HuH-7.5 (cell line): ENCODE measurements at places on chromosomes 6 and 20.

- no peak for DNase-seq
Observed at GRCh38 chr6:169828176-169828575, 76.8 kb downstream of the ERMARD start.

DNA sequence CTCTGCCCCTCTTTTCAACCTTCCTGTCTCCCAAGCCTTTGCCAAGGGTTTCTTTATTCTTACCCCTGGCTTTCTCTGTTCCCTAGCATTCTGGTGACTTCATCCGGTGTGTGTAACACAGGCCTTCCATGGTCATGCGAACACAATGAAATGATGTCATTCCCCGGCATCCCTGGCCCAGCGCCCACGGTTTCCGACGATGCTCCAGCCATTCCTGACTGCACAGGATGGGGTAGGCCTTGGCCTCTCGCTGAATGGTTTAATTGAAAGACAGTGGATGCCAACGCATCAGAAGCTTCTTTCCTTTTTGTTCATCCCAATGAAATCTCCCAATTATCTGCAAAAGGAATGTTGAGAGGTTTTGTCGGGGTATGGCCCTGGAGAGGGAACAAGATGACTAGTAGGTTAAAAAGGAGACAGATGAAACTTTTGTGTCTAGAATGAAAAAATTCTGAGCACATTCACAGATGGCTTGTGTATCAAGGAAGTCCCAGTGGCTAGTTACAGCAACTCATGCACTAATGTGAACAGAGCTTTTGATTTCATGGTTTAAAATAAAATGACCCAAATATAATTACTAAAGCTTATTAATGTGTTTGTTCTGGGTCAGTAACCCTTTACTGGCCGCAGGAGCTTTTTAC, 655.0 kb downstream of the QKI start:
- DNase-seq, result no peak

DNA sequence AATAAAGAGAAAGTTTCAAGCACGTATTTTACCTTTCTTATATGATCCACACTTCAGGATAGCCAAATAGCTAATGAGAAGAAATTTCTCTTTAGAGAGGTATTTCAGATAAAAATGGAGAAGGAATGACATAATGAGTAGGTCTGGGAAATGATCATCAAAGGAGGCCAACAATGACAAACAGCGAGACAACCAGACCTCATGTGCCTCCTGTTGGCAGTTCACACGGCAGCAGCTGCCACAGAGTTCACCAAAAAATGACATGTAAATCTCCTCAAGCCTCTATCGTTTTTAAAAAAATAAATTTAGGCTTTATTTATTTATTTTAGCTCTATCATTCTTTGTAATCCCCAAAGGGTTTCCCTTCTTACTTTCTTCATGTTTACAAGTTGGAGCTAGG, 47.7 kb downstream of the SLC2A12 start:
- DNase-seq, result no peak

DNA sequence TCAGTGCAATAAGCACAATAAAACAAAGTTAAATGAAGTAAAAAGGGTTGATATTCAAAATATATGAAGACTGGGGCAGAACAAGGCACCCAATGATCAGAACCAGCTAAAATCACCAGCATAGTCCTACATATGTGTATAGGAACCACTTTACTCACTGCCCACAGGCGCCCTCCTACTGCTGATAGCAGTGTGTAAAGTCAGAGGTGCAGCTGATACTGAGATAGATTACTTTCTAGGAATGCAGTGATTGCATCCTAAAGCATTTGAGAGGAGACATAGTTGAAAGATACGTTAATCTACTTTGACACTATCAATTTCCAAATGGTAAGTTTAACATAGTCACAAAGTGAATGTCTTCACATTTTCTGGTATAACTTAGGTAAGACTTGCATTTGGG, 161.1 kb upstream of the MCHR2 start:
- no peak for DNase-seq

DNA sequence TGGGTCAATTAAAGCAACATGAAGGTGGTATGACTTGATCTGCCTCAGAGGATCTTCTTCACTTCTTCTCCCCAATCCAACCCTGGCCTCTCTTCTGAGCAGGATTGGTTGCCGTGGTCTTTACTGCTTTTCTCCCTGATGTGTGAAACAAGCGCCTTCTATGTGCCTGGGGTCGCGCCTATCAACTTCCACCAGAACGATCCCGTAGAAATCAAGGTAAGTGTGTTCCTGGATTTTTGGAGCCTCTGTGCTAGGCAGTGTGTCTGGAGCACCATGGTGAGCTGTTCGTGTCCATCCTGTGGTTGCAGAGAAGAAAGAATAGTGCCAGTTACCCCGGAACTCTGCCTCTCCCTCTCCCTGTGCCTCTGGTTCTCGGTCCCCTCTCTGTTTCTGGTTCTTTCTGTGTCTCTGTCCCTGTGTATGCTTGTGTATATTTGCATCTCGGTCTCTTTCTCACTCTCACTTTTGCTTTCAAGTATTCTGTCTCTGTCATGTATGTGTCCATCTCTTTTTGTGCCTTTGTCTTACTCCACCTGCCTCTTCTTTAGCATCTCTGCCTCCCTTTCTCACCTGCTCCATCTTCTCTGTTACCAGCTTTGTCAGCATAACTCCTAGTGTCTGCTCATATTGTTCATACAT, 23.5 kb downstream of the TM9SF4 start:
- DNase-seq, result no peak

DNA sequence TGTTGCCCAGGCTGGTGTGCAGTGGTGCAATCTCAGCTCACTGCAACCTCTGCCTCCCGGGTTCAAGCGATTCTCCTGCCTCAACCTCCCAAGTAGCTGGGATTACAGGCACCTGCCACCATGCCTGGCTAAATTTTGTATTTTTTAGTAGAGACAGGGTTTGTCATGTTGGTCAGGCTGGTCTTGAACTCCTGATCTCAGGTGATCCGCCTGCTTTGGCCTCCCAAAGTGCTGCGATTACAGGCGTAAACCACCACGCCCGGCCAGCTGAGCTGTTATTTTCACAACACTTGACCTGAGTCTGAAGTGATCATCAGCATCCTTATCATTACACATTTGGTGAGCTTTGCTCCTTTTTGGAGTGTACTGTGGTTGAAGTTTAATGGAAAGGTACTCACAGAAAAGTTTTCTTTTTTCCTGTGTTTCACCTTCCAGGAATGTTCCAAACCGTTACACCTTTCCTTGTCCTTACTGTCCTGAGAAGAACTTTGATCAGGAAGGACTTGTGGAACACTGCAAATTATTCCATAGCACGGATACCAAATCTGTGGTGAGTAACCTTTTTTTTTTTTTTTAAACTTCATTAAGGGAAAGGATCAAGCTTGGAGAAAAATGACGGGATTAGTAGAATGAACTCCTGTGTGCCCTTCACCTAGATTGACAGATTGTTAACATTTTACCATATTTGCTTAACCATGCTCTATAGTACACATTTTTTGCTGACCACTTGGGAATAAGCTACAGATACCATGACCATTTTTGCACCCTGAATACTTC, 9.7 kb downstream of the RNF114 start:
- DNase-seq, result no peak

GRCh38 chr6:16819752-16820151, 58.5 kb upstream of the ATXN1 start:
- DNase-seq, result no peak

- DNase-seq, result peak; percentile 72
Observed at GRCh38 chr6:30915591-30915946, 1.5 kb downstream of the VARS2 start.

DNA sequence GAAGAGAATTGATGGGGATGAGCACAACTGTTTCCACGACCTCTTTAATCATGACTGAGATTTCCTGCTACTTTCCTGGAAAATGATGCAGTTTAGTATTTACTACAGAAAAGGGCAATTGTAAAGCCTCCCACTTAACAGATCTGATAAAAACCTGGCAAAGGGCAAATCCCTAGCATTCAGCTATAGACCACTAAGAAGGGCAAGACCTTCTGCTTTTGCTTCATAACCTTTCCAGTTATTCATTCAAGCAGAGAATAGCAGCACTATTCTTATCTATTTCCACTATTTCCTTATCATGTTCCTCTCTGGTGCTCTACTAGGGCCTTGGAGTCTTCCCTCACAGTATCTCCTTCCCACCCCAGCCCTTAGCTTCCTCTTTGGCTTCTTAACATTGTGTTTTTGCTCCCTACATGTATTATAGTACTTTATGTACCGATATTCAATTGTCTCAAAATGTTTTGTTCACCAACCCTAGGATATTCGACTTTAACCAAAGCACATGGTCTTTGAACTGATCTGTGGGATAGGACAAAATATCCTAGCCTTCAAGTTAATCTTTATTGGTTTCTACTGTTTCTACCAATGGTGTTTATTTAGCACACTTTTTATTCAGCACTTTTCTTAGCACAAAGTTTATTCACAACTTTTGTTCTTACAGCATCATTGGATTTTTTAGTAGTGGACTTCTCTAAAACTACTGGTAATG, 32.7 kb upstream of the MANEA start:
- DNase-seq, result no peak

- DNase-seq, result no peak
Observed at GRCh38 chr6:91852252-91852651, 1265.4 kb upstream of the MAP3K7 start.

DNA sequence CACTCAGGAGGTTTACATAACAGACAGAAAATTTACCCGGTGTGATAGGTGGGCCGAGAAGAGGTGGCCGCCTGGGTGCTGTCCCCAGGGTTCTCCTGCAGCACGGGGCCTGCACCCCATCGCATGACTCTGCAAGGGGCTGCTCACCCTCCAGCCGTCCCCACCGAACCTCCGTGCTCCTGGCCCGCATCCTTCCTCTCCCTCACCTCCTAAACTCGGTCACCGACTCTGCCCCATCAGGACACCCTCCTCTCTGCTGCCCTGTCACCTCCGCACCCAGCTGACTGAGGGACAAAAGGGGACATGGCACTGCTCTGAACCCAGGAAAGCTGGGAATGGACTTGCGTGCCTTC, 147.6 kb downstream of the SYNDIG1 start:
- no peak for DNase-seq

- no peak for DNase-seq
Observed at GRCh38 chr6:15152700-15153099, 93.2 kb upstream of the JARID2 start.

GRCh38 chr6:135521431-135521830, 23.9 kb upstream of the AHI1 start:
- no peak for DNase-seq

- DNase-seq, result no peak
Observed at GRCh38 chr6:72464791-72465691, 156.8 kb upstream of the KCNQ5 start.

DNA sequence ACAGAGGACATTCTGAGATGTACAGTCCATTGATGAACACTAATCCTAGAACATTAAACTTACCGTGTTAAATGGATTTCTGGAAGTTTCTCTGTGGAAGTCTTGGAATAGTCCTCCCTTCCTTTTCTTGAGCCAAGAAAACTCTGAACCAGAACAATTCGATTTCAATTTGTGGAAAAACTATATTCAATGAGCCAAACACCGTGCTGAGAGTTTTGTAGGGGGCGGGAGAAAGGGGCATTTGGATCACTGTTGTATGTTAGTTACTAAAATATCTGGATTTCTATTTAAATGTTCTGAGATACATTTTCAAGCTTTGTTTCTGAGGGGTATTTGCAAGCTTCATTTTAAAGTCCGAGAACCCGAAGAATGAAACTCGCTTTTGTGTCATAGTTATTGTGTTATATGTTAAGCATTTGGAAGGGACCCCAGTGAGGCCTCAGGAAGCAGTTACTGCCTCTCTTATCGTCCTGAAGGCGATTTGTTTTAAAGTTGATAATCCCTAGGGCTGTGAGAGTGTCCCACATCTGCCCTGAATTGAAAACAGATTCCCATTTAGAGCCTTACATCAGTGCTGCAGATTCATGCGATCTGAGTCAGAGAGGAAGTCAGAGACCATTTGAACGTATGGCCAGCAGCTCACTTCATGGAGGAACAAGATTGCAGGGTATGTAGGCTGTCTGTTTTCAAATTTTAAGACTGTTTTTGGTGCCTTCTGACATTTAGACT, 70.8 kb upstream of the SASH1 start:
- no peak for DNase-seq

DNA sequence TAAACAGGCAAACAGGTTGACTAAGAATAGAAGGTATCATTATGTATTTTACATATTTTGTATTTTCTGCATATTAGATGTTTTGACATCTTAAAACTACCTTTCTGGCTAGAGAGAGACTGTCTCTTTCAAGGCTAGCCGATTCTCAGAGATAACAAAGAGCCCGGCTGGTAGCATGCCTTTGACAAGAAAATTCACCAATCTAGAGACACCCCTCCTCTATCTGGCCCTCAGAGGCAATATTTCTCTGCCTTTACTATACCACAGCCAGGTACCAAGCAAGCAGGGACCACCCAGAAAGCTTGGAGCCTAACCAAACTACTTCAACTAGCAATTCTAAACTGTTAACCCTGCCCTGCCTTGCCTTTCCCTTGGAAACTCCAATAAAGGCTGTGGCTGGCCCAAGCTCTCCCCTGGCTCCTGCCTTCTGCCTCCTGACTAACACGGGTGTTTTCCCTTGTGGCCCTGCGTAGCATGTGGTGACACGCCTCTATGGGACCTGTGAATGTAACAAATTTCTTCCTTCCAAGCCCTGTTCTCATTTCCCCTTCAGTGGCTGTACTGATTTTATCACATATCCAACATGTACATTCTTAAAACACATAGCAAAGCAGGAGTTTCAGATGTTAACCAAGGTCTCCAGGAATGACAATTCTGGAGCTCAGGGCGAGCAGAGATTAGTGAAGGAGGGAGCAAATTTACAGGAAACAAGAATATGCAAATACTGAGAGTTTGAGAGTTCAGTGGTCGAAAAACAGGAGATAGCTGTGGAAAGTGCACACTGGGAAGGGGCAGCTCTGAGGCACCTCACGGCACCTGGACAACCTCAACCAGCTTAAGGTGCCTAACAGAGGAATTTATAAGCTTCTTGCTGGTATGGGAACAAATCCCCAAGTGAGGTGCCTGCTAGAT, 120.8 kb downstream of the BACH2 start:
- DNase-seq, result no peak

GRCh38 chr6:167122041-167122826, 662 bp upstream of the CCR6 start:
- DNase-seq, result no peak

- DNase-seq, result no peak
Observed at GRCh38 chr20:11924923-11925322, 7.2 kb downstream of the BTBD3 start.

GRCh38 chr6:108174371-108175175, 8.8 kb downstream of the NR2E1 start:
- no peak for DNase-seq

DNA sequence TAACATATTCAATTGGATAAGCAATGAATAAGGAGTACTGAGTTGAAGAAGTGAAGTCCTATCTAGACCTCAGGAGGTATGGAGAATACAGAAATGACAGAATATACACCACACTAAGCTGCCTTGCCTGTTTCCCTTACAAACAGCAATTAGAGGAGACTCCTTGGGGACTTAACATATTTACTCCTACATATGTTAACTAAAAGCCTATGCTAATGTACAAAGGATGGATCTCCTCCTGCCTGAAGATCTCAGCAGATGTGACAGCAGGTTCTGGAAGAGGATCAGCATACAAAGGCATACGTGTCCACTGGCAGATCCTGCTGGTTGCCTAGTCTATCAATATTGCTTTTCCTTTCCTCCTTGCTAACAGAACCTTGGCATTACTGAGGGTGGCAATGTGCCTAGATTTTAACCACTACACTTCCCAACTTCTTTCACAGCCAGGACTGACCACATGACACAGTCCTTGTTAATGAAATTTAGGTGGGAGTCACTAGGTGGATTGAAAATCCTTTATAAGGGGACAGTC, 29.6 kb downstream of the PRKN start:
- DNase-seq, result no peak

GRCh38 chr6:128686084-128686483, 165.7 kb upstream of the PTPRK start:
- DNase-seq, result no peak

GRCh38 chr6:137746264-137746663, 120.8 kb upstream of the TNFAIP3 start:
- no peak for DNase-seq

GRCh38 chr6:167056370-167056769, 57.2 kb downstream of the CEP43 start:
- no peak for DNase-seq
